ENCODE measurements at places on chromosomes 5 and 9.

DNA sequence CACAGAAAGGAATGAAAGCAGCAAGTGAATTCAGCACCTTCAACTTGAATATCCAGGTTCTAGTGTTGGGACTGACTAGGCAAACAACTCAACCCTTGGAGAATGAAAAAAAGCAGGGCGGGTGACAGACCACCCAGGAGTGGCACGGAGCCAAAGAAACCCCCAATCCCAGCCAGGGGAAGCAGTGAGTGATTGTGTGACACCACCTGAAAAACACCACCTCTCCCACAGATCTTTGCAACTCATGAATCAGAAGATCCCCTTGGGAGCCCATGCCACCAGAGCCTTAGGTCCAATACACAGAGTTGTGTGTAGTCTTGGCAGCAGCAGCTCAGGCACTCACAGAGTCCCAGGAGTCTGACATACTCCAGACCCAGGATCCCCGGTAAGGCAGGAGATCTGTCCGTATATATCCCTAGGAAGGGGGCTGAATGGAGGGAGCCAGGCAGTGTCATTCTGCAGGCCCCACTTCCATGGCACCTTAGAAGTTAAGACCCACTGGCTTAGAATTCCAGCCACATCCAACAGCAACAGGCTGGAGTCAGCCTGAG, 22.1 kb upstream of the ROR2 start:
- no peak for DNase-seq

DNA sequence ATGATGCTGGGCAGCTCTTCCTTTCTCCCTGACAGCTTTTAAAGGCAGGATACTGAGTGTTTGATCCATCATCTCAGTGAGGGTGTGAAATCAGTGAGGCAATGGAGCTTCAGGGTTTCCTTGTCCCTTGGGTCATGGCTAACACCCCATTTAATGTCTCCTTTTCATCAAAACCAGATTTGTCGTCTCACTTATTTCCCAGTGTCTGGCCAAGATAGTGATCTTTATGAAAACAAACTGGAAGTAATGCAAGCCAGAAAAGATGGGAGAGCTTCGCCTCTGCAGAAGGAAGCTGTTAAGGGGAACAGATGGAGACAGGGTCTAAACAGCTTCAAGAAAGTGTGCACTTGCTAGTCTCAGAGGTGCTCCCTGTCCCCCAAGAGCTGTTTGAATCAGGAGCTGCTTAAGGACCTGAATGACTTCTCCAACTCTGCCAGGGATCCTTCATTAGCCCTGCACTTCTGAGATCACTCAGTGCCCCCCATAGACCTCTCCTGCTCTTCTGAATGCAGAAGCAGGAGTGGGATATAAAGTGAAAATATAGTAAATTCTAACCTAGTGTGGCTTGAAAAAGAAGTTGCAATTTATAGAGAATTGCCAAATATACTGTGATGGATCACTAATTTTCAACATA, 96.1 kb downstream of the F2RL2 start:
- DNase-seq, result no peak

DNA sequence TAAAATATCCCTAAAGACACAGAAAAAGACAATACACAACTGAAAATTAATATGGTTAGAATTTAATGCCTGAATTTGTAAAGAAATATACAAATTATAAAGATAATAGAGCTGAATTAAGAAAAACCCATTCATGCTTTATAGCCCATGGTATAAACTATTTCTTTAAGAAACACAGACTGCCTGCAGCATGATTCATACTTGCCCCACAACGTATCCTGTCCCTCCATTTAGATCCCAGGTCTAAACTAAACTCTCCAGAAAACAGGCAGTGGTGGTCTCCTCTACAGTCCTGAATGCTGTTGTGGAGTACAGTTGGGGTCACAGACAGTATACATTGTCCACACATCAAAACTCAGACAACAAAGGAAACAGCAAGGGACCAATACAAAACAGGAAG, 24.8 kb downstream of the IL6ST start:
- no peak for DNase-seq

- no peak for DNase-seq
Observed at GRCh38 chr9:134192311-134192950, 28.1 kb upstream of the RNU6ATAC start.

GRCh38 chr9:127991757-127992274, 11.0 kb upstream of the EEIG1 start:
- no peak for DNase-seq

DNA sequence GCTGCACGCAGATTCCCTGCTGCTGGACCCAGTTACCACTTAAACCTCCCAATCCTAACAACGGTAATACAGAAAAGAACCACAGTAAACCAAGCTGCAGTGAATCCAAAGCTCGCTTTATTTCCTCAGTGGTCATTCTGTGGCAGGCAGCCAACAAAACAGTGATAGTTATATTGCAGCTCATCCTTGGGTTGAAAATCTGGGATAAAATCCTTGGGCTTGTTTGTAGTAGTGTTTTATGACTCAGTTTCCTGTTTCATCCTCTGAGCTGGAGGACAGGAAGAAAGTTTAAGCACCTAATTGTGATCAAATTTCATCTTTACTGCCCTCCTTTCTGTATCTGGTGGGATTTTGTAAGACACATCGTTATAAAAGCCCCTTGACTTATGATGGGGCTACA, 31.4 kb downstream of the HMGCR start:
- no peak for DNase-seq

GRCh38 chr9:134648701-134649530, 7.3 kb downstream of the COL5A1 start:
- no peak for DNase-seq

GRCh38 chr9:118008246-118008645, 304.0 kb downstream of the TLR4 start:
- DNase-seq, result no peak

DNA sequence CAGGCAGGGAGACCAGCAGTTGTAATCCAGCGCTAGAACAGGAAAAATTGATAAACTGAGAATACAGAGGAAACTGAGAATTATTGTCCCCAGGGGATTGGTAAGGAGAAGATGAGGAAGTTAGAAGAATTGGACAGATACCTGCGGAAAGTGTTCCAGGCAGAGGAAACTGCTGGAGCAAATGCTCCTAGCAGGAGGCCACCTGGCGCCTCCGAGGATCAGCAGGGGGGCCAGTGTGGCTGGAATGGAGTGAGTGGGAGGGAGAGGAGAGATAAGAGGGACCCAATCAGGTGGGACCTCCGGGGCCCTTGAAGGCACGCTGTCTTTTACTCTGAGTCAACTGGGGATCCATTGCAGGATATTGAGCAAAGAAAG, 695 bp upstream of the ANXA6 start:
- no peak for DNase-seq

GRCh38 chr9:78865737-78866136, 568.8 kb downstream of the PSAT1 start:
- no peak for DNase-seq

- DNase-seq, result no peak
Observed at GRCh38 chr5:4511996-4512656, 628.0 kb upstream of the ADAMTS16 start.

DNA sequence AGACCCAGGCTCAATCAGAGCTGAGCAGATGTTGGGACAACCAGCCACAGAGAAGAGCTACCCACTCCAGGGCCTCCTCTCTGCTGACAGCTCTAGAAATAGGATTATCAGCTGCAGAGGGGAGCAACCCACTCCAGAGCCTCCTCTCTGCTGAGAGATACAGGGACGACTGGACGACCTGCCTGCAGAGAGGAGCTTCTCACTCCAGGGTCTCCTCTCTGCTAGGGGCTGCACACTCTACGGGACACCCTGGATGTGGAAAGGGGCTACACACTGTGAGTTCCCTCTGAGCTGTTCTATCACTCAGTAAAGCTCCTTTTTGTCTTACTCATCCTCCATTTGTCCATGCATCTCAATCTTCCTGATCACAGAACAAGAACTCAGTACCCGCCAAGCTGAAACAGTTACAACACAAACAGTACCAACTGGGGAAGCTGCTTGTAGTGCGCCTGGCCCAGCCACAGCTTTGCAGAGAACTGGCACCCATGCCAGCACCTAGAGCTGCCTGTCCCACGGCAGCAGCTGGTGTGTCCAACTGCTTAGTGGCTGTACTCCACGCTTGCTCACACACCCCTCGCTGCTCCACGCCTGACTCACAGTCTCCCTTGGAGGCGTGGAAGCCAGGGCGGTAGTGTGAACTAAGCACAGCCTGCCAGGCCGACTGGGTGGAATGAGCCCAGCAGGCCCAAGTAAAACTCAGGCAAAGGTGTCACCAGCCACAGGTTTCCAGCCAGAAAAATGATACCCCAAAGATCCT, 56.8 kb downstream of the PRELID2 start:
- no peak for DNase-seq

DNA sequence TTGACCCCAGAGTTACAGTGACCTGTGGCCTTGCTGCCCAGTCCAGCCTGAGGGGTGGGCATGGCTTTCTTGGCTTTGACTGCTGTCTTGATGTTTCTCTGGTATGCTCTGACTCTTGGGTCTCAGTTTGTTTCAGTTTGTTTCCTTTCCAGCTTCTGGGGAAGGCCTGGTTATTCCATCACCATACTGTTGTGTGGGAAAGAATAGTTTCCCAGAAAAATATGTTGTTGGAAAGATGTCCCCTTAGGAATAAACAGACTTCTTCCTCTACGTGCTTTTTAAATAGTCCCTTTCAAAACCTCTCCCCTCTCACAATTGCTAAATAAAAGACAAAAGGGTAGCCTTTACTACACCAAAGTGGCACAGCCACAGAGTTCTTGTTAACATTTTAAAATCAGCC, 49.5 kb downstream of the EGFLAM start:
- no peak for DNase-seq

DNA sequence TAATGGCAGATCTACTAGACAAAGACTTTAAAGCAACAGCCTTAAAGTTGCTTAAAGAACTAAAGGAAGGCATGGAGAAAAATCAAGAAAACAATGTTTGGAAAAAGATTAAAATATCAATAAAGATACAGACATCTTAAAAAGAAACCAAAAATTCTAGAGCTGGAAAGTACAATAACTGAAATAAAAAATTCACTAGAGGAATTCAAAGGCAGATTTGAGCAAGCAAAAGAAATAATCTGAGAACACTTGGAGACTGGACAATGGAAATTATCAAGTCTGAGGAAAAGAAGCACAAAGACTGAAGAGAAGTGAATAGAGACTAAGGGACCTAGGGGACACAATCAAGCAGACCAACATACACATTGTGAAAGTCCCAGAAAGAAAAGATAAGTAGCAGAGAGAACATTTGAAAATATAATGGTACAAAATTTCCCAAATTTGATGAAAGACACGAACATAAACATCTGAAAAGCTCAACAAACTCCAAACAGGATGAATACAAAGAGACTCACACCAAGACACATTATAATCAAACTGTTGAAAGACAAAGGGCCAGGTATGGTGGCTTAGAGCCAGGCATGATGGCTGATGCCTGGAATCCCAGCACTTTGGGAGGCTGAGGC, 26.3 kb downstream of the SIL1 start:
- DNase-seq, result no peak

DNA sequence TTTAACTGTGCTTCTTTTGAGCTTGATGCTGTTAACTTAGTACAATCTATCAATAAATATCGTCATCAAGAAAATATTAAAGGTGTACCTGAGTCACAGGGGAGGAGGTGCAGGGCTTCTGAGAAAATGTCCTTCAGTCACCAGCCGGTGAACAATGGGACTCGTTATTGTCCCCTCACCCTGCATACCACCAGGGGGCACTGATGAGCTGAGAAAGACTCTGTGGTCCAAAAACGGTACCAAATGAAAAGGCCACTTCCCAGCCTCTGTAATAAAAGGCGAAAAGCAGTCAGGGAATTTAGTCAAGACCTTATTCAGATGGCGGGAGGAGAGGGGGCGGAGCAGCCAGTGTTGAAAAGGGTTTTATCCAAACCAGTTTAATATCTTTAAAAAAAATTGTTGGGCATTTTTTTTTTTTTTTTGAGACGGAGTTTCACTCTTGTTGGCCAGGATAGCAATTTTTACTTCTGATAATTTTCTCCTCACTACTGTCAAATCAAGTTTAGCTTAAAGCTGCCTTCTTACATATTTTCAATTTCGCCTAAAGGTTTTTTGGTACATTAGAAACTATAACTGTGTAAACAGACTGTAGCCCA, 271.9 kb upstream of the ADAMTS16 start:
- DNase-seq, result no peak

DNA sequence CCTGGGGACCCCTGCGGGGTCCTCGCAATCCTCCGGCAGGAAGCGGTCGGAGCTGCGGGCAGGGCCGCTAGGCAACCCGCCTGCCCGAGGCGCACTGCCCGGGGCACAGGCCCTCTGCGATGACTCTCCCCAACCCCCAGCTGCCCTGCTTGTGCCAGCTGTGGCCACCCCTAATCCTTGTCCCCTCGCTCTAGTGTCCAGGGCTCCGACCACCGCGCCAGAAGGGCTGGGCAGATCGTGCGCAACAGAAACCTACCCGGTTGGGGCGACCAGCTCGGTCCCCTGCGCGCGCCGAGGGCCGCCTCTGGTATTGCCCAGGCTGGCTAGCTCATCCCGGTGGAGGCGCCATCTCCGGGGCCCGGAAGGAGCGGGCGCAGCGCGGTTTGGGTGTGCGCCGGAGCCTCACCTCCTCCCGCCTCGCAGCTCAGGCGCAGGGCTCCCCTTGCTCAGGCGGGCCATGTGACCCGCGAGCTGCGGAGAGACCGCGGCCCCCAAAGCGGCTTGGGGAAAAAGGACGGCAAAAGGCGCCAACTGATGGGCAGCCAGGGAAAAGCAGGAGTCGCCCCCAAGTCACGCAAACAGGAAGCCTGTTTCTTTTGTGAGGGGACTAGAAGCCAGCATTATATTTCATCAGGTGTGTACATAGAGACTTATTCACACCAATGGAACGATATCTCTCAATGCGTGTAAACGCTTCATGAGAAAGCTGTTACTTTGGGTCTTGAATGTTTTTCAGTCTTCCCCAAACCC, 46.8 kb upstream of the RNF20 start:
- DNase-seq, result no peak

DNA sequence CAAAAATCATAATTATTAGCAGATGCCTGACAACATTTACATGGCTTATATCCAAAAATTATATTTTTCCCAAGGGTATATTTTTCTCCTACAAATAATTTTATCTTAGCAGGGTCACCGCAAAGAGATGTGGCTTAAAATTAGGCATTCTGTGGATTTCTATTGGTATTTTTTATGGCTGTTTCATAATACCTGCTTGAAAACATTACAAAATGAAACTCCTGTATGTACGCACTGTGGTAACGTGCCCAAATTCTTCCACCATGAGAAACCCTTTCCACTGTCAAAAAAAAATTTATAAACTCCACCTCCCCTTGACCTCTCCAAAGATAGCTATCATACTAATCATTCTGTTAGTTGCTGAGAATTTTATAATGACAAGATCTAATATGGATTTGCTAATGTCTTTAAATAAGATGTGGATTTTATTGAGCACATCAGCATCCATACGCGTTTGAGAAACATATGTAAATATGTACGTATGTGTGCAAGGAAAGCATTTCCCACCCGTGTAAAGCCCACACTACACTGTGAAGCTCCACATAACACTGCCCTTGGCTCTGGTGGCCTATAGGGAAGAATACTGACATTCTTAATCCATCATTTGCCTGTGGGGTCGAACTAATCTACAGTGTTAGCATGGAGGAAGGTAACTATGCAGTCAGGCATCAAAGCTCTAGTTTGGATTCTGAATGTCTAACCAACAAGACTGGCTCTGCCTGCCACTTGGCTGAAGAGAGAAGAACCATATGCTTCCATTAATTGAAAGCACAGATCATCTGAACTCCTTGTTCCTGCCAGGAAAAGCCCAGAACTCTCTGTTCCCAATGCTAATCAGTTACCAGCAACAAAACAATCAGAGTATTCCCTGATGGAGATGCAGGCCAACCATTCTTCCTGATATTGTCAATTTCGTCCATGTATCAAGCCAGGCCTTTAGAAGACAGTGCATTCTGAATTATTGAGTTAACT, 244.7 kb downstream of the SPOCK1 start:
- no peak for DNase-seq
